ENCODE measurements at places on chromosomes 1 and 21.
A peak's percentile ranks its signal among the peaks of the same experiment; 100 is the strongest.

- DNase-seq = no peak
Measured at GRCh38 chr1:153616144-153616916, at the start of gene S100A14. Gene S100A14 (minus strand): TSS chr1:153616325. CDS start chr1:153615858, 467 bp downstream.

- DNase-seq = no peak
Measured at GRCh38 chr1:8767006-8767405, 50.4 kb downstream of the RERE start.

- DNase-seq = no peak
Measured at GRCh38 chr21:16195538-16195910, 465.7 kb downstream of the USP25 start.

DNA sequence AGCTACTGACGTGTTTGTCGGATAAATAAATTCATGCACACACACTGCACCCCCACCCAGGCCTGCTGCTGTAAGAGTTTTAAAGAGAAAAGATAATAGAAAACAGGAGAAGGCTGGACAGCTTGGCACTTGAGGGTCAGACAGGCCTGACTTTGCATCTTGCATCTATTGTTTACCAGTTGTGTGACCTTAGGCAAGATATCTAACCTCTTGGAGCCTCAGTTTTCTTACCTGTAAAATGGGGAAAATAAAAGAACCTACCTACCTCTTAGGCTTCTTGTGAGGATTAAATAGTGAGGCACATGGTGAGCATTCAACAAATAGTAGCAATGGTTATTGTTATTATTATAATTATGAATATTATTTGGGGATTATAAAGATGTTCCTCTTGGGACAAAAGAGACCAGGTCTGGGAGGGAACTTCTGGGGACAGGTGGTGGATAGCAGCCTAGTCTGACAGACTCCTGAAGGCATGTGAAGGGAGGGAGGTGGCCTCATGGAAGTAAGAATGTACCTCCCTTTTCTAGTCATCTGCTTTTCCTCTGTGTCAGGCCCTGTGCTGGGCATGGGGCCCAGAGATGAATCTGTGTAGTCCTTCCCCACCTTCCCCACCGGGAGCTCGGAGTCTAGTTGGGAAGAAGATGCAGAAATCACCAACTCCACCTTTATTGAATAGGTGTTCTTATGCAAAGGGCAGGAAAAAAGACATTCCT, 18.3 kb upstream of the EPB41 start:
- no peak for DNase-seq

GRCh38 chr1:27489501-27489972, 430 bp downstream of the WASF2 start:
- DNase-seq = peak; percentile 35

DNA sequence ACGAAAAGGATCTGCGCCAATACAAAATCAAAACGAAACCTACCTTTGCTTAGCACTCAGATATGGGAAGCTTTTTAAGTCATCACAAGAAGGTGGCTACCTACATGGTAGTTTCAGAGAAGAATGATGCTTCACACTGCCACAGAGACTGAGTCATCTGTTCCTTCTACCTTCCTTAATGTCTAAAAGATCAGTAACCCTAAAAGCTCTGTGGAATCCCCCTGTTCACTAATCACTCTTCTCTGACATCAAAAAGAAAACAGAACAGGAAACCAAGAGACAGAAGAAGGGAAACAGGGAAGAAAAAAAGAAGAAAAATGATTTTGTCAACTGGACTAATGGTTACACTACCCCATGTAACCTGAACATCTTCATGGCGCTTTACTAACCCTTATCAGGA, 177.2 kb downstream of the SMYD3 start:
- no peak for DNase-seq

DNA sequence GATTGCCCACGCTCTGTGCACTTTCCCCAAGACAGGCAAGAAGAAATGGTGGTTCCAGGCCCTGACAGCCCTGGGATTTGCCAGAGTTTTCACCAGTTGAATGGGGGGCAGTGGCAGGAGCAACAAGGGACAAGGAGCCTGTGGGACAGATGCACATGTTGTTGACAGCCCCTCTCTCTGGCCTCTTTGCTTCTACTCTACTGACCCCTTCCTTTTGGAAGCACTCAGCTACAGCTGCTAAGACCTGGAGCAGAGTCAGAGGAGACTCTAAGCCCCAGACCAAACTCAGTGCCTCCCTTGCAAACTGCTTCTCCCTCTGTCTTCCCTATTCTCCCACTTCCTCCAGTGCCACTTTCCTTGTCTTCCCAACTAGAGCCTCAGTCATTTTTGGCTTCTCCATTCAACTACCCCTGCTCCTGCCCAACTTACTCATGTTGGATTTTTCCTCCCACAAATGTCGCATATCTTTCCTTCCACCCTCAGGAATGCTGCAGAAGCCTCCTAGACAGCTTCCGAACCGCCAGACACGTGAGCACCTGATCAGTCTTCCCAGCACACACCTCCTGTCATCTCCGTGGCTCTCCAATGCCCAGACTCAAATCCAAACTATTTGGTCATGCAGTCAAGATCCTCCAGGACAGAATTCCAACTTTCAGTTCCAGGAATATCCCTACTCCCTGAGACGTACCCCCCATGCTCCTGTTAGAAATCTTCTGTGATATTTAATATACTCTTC, 9.1 kb downstream of the INKA2 start:
- DNase-seq = no peak

DNA sequence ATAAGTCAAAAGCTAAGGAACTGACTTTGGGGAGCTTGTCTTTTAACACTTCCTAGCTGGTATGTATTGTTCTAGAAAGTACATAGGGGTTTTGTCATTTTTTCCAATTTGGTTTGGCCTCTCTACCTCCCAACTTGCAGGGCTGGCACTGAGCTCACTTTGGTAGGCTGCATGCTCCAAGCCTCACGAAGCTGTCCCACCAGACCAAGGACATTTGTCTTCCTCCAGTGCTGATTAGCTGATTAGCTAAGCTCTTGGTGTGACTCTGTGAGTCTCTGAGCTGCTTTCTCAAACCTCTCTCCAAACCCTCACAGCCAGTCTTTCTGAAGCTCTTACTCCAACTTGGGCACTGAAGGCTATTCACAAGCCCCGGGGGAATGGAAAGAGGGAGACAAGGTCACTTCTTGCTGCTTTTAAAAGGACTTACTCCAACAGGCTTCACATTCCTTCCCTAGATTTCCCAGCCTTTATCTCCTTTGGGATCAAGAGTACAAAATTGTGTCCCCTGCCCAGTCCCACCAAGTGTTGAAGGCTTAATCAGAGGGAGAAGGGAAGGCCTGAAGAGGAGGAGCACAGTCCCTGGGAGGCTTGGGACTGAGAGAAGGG, 893 bp upstream of the CFAP45 start:
- DNase-seq = no peak

DNA sequence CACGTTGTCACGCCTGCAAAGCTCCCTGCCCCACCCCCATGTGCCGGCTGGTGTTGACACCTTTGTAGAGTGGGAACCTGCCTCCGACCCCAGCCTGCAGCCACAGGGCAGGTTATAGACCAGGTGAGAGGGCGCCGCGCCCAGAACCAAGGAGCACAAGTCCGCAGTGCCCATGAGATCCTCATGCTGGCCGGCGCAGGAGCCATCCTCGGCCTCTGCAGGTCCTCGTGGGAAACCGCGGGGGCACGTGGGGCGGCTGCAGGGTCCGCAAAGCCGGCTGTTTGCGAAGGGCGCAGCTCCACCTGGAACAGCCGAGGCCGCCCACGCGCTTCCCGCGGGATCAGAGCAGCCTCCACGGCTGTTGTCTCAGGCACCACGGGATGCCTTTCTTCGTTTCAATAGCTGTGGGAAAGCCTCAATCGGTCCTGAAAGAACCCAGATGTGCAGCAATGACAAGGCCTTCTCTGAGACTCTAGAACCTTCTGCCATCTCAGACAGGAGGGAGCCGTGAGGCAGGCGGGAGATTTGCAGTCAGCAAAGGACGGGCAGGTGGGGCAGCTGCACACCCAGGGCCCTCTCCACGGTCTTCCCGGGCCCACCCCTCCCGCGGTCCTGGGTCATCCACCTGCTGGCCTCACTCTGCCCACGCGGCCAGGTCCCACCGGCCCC, 29.9 kb downstream of the POFUT2 start:
- no peak for DNase-seq

- no peak for DNase-seq
Measured at GRCh38 chr1:74853756-74854155, 120.8 kb downstream of the TYW3 start.

- no peak for DNase-seq
Measured at GRCh38 chr1:23867542-23867894, 572 bp downstream of the FUCA1 start.

GRCh38 chr1:154697710-154698109, 89.7 kb upstream of the ADAR start:
- DNase-seq = no peak

GRCh38 chr1:6958407-6959030, 173.3 kb downstream of the CAMTA1 start:
- DNase-seq = no peak

- no peak for DNase-seq
Measured at GRCh38 chr1:8011016-8011415, 15.1 kb downstream of the ERRFI1 start.

DNA sequence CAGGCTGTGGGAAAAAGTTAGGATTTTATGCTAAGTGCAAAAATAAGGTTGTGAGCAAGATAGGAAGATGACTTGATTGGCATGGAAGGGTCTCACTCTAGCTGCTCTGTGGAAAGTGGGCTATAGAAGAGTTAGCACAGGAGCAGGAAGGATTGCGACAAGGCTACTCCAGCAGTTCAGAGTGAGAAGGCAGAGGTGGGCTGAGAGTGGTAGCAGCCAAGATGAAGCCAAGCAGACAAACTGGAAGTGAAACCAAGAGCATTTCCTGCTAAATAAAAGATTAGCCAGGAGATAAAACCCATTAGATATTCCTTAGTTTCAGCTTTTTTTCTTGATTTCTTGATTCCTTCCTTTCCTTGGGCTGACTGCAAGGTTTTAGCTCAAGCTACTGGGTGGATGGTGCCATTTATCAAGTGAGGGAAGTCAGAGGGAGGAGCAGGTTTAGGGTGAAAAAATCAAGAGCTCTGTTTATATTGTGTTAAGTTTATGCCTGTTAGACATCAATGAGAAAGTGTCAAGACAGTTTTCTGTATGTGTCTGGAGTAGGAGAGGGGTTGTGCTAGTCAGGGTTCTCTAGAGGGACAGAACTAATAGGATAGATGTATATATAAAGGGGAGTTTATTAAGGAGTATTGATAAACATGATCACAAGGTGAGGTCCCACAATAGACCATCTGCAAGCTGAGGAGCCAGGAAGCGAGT, 33.1 kb upstream of the ZNF644 start:
- no peak for DNase-seq

GRCh38 chr1:206003854-206004800, 932 bp upstream of the RAB7B start:
- DNase-seq = no peak

- DNase-seq = no peak
Measured at GRCh38 chr1:11281518-11282331, 8.7 kb downstream of the UBIAD1 start.

GRCh38 chr1:40922969-40923368, 56.5 kb upstream of the CTPS1 start:
- no peak for DNase-seq

- peak; percentile 92 for DNase-seq
Measured at GRCh38 chr1:43650310-43651085, 549 bp downstream of the KDM4A start.

- no peak for DNase-seq
Measured at GRCh38 chr1:8930116-8930515, 15.6 kb upstream of the CA6 start.

DNA sequence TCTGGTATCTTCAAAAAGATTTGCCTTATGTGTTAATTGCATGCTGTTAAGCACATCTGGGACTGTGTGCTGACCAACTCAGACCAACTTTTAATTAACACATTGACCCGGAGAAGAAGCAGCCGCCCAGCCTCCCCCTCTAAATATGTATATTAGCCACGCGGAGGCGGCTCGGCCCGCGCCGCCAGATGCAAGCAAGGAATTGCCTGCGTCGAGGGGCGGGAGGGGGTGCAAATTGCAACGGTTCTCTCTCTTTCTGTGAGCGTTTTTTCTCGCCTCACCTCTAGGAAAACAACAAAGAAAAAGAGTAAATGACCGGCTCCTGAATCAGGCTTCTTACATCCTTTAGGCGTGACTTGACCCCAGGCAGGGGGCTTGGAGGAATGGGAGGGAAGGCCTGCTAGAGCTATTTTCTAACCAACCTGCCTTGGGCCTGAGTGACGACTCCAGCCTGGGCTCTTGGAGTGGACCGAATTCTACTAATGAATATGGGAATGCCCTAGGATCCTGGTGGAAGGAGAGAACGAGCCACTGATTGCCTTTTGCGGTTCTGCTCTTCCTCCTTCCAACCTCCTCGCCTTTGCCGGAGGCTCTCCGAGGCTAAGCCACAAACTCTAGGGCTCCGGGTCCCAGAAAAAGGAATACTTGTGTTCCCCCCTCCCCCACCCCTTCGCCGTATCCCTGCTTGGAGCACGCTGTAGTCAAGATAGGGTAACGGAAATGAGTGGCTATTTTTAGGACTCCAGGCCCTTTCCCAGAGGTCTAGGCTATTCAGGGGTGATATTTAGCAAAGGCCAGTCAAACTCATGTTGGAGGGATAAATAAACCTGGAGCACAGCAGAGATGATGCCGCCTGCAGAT, 417.0 kb upstream of the ESRRG start:
- no peak for DNase-seq

GRCh38 chr1:155339515-155340097, 18.9 kb downstream of the RUSC1 start:
- DNase-seq = no peak

DNA sequence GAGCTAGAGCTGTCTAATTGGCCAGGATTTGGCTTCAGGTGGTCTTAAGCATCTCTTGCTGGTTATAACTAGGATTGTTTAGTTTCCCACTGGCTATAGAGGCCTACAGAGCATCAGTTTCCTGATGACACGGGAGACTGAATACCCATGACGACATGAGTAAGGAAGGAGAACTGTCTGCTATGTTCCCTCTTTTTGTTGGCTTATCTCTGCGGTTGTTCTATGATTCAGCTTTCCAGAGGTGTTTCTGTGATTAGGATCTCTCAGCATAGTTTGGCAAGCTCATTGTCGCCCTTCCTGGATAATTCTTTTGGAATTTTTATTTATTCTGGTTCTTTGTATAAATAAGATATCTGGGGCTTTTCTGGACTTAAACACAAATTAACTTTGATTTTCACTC, 163.4 kb downstream of the OLFM3 start:
- no peak for DNase-seq

GRCh38 chr1:95339377-95339776, 105.4 kb downstream of the RWDD3 start:
- no peak for DNase-seq

DNA sequence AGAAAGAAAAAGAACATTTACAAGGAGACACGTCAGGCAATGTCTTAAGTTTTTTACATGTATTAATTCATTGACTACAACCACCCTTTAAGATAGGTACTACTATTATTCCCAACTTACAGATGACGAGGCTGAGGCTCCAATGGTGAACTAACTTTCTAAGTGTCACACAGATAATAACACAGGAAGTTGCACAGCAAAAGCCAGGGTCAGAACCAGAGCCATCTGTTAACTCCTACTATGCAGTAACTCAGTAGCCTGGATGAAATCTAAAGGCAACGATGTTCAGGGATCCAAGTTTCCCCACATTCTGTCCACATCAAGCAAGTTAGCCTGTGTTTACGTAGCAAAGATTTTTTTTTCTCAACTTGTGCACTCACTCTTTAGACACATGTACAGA, 371.7 kb downstream of the PTPRC start:
- DNase-seq = no peak

- DNase-seq = no peak
Measured at GRCh38 chr21:10464975-10465374, 56.4 kb upstream of the TPTE start.

GRCh38 chr21:37683396-37684114, 232.7 kb downstream of the KCNJ6 start:
- no peak for DNase-seq
